ENCODE measurements at places on chromosomes 1 and 21.

- no peak for DNase-seq
These were observed 7.8 kb downstream of the UBIAD1 start for GRCh38 chr1:11280719-11281376.

GRCh38 chr1:111176678-111177077, 23.8 kb downstream of the DENND2D start:
- DNase-seq: no peak

DNA sequence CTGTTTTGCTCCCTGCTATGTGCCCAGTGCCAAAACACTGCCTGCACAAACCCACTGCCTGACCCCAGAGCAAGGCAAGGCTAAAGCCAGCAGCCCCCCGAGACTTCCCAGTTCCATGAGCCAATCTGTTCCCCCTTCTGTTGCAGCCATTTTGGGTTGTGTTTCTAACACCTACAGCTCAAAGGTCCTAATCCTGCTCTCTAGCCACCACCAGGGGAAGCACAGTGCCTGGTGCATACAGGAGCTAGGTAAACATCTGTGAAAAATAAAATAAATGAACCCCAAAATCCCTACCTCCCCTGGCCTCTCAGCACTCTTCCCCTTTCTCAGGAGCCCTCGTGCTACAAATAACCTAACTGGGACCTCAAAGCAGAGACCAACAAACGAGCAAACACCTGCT, 190.2 kb downstream of the MATN1 start:
- no peak for DNase-seq

- peak; percentile 74 for DNase-seq
These were observed 109.6 kb upstream of the TSPAN2 start for GRCh38 chr1:115198938-115199337.

DNA sequence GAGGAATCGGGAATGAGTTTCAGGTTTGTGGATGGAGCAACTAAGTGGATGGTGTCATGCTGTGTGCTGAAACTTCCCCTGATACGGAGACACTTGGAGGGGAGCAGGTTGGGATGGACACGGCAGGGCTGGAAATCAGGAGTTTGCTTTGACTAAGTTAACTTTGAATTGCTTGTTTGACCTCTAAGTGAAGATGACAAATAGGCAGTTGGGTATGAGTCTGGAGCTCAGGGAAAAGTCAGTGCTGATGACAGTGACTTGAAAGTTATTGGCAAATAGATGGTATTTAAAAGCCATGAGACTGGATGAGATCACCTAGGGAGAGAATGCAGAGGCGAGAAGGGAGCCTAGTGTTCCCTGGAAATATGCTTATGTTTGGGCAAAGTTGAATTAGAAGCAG, 12.8 kb upstream of the ZSCAN20 start:
- peak; percentile 67 for DNase-seq

DNA sequence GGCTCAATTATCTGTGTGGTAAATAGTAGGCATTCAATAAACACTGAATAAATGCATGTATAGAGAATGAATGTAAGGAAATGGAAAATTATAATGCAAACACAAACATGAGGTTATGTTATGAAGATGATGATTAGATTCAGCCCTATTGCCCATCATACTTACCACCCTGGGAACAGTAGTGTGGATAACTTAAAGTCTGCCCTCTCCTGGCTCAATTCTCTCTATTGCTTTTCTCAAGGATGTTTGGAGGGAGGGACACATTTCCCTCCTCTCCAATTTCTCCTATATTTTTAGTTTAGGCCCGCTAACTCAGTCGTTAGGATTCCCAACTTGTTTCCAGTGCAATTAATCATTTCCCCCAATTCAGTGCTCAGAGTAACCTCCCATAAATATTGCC, 101.5 kb upstream of the TNR start:
- DNase-seq: no peak

GRCh38 chr1:9787702-9788101, 36.1 kb downstream of the CLSTN1 start:
- DNase-seq: no peak
